Stimulated activated CD4-positive, alpha-beta T cell treated with anti-CD3 and anti-CD28 coated beads, Interleukin-1b, Interleukin-23, amount 100 ng/mL, for 1 hour (primary cell): ENCODE measurements at places on chromosomes 1 and 21.

DNA sequence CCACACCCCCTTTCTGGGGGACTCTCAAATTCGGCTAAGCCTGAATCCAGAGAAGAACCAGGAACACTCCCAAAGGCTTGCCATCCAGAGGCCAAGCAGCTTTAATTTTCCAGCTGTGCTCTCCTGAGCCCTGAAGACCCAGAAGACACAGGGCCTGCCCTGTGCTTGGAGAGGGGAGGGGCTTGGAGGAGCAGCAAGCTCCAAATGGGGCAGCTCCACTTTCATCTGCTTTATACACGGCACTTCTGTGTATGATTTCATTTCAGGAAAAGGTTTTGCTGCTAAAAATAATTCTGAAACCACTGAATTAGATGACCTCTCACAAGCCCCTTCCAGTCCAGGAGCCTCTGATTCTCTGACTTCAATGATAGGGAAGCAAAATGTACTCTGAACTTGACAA, 39.2 kb upstream of the CTTNBP2NL start:
- no peak for DNase-seq

GRCh38 chr1:203522237-203522636, 28.3 kb downstream of the OPTC start:
- no peak for DNase-seq

GRCh38 chr1:7013833-7014639, 228.8 kb downstream of the CAMTA1 start:
- DNase-seq: no peak

DNA sequence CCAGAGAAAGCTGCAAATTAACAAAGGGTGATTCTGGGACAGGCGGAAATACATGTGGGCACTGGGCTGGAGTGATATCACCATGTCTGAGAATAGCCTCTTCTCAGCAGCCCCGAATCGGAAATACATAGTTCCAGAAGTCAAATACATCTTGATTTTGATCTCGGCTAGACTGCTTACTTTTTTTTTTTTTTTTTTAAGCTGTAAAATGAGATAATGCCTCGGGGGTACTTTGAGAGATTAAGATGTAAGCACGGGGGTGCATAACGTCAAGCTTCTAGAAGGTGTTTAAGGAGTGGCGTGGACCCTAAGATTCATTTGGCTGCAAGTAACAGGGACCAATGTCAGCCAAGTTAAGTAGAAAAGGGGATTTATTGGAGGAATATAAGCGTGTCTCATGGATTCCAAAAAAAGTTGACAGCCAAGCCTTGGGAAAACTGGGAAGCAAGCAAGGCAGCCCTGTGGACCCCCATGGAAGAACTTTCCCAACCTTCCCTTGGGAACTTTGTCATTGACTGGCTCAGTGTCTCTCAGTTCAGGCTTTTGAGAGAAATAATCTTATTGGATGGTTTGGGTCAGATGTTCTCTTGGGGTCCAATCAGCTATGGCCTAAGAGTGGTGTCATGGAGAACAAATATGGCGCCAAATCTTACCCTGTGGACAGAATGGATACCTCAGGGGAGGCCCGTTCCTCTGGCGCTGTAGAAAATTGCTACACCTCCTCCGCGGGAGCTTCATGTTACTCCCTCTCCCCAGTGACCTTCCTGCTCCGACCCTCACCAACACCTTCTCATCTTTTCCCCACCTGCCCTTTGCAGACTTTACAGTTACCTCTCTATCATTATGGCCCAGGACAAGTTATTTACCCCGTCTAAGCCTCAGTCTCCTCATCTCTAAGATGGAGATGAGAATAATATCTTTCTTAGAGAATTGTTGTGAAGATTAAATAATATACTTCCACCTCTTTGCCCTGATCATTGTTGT, 186.6 kb downstream of the KAZN start:
- DNase-seq: no peak

DNA sequence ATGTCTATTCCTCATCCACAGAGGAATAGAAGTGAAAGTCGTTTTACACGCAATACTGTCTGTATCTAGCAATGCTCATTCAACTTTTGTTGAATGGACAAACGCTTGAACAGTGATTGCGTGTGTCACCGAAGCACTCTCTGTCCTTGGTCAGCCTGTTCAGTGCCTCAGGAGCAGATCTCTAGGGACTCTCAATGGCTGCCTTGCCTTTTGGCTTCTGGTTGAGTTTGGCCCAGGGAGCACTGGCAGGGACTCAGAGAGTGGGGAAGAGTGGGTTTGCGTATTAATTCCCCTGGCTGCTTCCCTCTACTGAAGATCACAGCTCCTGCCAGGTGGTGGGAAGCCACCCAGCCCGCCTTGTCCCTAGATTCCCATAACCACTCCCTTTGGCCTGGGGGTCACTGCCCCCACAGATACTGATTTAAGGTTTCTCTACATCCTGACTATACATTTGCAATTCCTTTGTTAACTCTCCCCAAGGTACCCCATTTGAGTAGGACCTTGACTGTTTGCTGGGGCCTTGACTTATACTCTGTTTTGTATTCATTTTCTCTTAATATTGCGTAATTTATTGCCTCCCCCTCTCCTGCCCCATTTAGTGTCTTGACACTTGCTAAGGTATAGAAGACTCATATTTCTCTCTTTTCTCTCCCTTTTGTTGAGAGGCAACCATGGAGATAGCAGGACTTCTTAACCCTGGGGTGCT, 61.7 kb upstream of the USP24 start:
- DNase-seq: no peak

GRCh38 chr1:167500283-167500860, 18.0 kb downstream of the CD247 start:
- no peak for DNase-seq

GRCh38 chr1:44168520-44169098, 27.2 kb upstream of the KLF18 start:
- no peak for DNase-seq

DNA sequence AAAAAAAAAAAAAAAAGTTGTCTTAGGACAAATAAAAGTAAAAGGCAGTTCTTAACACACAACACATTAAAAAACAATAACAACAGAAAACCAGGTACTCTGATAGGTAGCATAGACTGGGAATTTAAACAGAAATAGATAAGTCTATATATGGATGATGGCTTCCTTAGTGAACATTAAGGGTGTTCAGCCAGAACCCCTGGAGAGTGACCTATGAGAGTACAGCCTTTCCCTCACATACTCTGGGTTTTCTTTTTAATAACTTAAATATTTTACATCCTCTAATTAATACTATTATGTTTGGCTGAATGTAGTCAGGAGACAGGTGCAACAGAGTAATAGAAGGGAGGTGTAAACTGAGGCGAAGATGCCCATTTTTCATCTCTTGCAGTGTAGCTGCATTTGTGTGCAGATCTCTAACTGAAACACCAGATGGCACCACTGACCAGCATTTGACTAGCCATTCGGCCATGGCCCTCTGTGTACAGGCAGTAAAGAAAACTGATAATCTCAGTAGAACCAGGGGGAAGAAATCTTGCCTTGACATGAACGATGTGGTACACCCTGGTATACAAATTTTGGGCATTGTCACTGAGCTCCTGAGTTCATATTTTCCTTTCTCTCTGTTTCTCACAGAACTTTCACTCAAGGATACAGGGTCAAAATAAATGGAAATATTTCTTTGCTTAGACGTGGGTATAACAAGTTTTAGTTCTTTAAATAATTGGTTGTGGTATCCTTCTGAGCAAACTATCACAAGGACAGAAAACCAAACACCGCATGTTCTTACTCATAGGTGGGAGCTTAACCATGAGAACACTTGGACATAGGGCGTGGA, 7.6 kb downstream of the TTF2 start:
- no peak for DNase-seq

DNA sequence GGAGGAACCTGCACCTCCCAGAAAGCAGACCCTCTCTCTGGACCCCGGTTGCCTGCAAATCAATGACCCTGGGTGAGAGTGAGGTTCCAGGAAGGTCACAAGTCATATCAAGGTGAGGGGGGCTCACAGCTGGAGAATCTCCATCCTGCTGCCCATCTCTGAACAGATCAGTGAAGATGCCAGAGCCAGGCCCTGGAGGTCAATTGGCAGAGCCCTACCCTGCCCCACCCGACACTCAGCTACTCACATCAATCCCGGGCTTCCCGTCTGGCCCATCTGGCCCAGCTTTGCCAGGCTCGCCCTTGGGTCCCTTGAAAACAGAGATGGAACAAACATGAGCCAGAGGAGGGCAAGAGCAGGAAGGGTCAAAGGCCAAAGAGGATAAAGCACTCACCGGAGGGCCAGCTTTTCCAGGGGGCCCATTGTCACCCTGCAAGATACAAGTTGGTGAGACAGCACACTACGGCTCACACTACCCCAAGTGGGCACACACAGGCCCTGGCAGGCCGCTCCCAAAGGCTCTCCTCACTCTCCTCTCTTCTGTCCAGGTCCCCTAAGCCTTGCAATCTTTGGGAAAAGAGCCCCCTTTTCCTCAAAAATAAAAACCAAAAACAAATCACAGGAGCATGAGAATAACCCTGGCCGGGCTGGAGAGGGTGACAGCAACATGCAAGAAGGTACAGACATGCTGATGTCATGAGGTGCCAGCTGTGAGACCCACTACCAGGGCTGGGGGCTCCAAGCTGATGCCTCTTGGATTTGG, 2.9 kb downstream of the COL9A2 start:
- no peak for DNase-seq

DNA sequence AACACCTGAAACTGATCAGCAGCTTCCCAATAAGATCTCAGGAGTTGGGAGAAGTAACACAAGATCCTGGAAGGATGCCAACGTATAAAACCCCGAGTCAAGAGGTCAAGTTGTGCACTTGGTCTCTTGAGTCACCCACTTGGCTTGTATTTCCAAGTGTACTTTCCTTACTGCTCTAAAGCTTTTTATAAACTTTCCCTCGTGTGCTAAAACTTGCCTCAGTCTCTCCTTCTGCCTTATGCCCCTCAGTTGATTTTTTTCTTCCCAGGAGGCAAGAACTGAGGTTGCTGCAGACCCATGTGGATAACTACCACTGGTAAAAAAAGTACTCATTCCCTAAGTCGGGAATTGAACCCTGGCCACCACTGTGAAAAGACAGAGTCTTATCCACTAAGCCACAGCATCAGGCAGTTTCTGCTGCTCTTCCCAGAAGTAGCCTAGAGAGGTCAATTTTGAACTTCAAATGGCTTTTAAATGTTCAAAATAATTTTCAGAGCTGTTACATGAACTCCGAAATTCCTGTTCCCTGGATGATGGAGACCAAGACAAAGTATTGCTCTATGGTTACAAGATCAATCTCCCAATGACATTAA, 28.9 kb downstream of the ITLN2 start:
- no peak for DNase-seq

- no peak for DNase-seq
Observed at GRCh38 chr21:33402001-33402979, 923 bp upstream of the IFNGR2 start.

DNA sequence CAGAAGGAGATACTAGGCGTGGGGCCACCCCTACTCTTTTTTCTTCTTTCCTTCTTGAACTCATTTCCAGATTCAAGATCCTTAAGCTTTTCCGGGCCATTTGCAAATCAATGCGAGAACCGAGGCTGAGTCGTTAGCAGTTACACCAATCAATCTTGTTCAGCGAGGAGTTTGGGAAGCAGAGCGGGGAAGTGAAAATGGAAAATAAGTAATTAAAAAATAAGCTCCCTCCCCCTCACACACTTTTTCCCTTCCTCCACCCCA, 1.7 kb upstream of the NEGR1 start:
- no peak for DNase-seq

DNA sequence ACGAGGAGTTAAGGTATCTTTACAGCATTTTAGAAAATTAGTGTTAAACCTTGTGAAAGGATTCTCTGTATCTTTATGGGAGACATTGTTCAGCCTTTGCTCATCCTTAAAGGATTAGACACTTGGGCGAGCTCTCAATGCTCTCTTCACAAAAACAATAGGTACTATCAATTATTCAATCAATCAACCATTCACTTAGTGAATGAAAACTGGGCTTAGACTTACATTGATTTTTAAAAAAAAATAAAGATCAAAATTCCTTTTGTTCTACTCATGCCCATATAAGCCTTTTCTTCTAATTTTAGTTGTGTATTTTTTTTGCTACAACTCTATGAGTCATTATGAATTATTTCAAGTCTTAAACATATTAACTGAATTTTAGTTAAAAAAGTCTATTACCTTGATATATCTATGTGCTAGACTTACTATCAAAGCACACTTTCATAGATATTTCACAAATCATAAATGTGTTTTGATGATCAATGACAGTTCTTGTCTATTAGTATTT, 181.2 kb downstream of the DPYD start:
- no peak for DNase-seq

- DNase-seq: no peak
Observed at GRCh38 chr1:33445108-33445507, 14.2 kb upstream of the PHC2 start.

DNA sequence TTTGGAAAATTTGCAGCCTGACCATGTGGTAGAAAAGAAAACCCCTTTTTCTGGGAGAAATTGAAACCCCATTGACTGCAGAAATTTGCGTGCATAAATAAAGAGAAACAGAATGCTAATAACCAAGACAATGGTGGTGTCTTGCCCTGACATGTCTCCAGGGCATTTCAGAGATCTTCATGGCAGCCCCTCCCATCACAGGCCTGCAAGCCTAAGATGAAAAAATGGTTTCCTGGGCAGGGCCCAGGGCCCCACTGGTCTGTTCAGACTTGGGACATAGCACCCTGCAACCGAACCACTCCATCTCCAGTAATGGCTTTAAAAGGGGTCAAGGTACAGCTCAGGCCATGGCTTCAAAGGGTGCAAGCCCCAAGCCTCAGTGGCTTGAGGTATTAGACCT, 71.6 kb upstream of the SGIP1 start:
- no peak for DNase-seq

DNA sequence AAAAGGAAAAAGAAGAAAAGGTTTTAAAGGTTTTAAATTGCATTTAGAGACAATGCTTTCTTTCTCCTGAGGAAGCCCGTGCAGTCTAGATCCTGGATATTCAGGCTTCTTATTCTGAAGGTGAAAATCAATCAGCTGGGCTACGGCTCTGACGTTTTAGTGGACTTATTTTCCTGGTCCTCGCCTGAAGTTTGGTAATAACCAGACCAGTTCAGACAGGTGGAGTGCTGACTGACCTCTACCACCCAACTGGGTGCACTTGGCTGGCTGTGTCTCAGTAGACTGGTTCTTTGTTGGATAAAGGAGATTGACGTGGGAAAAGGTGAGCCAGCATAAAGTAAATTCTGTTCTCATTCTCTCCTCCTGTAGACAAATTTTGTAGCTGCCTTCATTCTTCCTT, 7.2 kb upstream of the ATP1A1 start:
- no peak for DNase-seq

GRCh38 chr21:44727757-44728156, 16.4 kb upstream of the TSPEAR start:
- DNase-seq: no peak

- DNase-seq: no peak
Observed at GRCh38 chr1:147496571-147497210, 44.6 kb upstream of the BCL9 start.

GRCh38 chr1:74824497-74825107, 91.7 kb downstream of the TYW3 start:
- no peak for DNase-seq

DNA sequence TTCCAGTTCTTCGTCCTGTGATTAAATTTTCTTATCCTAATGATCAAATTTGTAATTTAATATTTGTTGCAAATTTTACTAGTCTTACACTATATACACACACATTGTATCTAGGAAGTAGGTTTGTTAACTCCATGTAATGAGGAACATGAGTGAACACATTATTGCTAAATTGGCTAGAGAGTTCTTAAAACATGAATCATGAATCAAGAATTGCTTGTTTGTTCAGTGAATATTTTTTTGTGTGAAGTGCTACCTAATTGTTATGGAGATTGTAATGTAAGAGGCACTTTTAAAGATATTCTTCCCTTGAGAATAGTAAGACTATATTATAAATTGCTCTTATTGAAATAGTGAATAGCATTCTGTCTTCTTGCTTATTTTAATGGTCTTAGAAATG, 4.6 kb downstream of the GPSM2 start:
- no peak for DNase-seq

GRCh38 chr1:116834595-116834994, 75.1 kb upstream of the PTGFRN start:
- DNase-seq: no peak
